ENCODE measurements at places on chromosomes 7 and 10.
A peak's percentile ranks its signal among the peaks of the same experiment; 100 is the strongest.

GRCh38 chr10:102140218-102140617 is 7.4 kb downstream of the PPRC1 start:
- H3K27me3 ChIP-seq: no peaks in the 10 kb centered on the region
- peaks cover 20% of the 10 kb centered on the region for H3K4me1 ChIP-seq
- DNase-seq: no peak
- H3K27ac ChIP-seq: no peak overlapping the region

GRCh38 chr10:116452338-116452720 is 24.7 kb downstream of the PNLIPRP3 start:
- H3K27ac ChIP-seq: no peak overlapping the region
- no peaks in the 10 kb centered on the region for H3K4me1 ChIP-seq
- H3K4me3 ChIP-seq: no peak overlapping the region

- no peak overlapping the region for H3K4me3 ChIP-seq
- H3K4me1 ChIP-seq: peaks cover 62% of the 10 kb centered on the region
- no peaks in the 10 kb centered on the region for H3K36me3 ChIP-seq
- no peak overlapping the region for H3K27ac ChIP-seq
- no peaks in the 10 kb centered on the region for H3K27me3 ChIP-seq
Observed at GRCh38 chr7:101916876-101917275, 99.5 kb downstream of the CUX1 start.

GRCh38 chr10:43225787-43226153 is 41.1 kb downstream of the RASGEF1A start:
- peaks cover 22% of the 10 kb centered on the region for H3K27me3 ChIP-seq
- no peaks in the 10 kb centered on the region for H3K36me3 ChIP-seq
- no peaks in the 10 kb centered on the region for H3K4me1 ChIP-seq
- peak; percentile 43 for DNase-seq

- no peaks in the 10 kb centered on the region for H3K36me3 ChIP-seq
- H3K27ac ChIP-seq: peak overlapping the region; percentile 97
- H3K27me3 ChIP-seq: no peaks in the 10 kb centered on the region
- H3K4me3 ChIP-seq: peak overlapping the region; percentile 73
Observed at GRCh38 chr7:155296788-155297516, 726 bp upstream of the INSIG1 start.
